Gastroesophageal sphincter (tissue), 4 donors: ENCODE measurements at places on chromosomes 16 and 17.

- ATAC-seq, result peak; percentile 84
Observed at GRCh38 chr17:41894791-41895331, 23.9 kb downstream of the ACLY start.

- no peak for ATAC-seq
Observed at GRCh38 chr16:66537236-66537635, 12.7 kb downstream of the TK2 start.

- no peak for ATAC-seq
Observed at GRCh38 chr17:29526322-29526721, 40.5 kb downstream of the ABHD15 start.

GRCh38 chr17:28577466-28577824 is 750 bp upstream of the ALDOC start:
- no peak for ATAC-seq

DNA sequence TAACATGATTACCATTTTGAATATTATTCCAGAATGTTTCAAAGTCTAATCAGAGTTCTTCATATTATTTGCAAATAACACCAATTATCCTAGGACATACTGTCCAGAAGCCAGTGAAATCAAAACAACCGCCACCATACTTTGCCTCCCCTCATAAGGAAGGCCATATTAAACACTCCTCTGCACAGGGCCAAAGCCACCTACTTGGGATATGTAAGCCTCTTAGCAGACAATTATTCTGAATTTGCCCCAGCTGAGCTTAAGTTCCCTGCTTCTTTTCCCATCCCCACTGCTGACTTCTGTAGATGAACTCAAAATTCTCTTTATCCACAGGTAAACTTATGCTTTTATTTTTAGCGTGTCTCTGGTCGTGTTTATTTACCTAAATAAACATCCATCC is 374.0 kb downstream of the KIF2B start:
- ATAC-seq, result no peak

DNA sequence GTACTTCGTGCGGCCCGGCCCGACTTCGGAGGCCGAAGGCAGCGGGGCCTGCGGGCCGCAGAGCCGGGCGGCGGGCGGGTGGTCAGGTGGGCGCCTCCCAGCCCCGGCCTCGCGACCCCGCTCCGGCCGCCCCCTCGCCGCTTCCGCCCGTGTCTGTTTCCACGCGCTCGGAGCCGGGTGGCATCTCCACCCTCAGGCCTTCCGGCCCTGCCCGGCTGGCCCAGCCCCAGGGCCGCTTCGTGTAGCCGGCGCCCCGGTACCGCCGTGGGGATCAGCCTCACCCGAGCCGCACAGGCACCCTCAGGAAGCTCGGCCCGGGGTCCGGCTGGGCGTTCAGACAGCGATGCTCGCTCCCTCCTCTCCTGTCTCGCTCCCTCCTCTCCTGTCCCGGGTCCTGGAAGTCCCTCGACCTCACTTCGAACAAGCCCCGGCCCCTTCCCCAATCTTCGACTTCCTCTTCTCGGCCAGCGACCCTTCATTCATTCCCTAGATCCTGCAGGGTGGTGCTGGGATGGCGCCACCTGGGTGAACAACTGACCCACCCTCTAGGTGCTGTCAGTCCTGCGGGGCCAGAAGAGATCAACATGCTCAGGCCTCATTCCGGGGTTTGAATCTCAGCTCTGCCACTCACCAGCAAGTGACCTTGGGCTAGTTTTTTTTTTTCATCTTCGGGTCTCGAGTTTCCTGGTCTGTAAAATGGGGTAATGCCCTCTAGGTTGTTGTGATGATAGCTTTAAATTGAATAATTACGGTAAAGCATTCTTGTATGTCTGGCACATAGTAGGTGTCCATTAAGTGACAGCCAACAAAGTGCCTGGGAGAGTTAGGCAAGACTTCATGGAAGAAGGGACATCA is 610 bp downstream of the VPS4A start:
- ATAC-seq, result peak; percentile 53

DNA sequence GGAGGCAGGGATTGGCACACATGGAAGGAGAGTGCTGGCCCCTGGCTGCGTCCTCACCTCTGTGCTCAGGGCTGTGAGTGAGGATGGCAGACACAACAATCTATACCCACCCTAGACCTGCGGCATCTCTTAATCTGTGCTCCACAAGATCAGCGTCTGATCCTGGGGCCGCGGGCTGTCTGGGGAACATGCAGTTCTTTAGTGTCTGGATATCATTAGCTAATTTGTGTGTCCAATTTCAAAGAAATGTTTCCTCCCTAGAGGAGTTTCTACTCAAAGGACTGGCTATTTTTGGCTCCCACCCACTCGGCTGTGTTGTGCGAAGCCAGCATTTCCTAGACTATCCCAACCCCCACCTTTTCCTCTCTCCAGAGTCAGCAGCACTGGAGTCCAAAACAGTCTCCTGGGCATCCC is 93.8 kb downstream of the GRIN2A start:
- no peak for ATAC-seq

DNA sequence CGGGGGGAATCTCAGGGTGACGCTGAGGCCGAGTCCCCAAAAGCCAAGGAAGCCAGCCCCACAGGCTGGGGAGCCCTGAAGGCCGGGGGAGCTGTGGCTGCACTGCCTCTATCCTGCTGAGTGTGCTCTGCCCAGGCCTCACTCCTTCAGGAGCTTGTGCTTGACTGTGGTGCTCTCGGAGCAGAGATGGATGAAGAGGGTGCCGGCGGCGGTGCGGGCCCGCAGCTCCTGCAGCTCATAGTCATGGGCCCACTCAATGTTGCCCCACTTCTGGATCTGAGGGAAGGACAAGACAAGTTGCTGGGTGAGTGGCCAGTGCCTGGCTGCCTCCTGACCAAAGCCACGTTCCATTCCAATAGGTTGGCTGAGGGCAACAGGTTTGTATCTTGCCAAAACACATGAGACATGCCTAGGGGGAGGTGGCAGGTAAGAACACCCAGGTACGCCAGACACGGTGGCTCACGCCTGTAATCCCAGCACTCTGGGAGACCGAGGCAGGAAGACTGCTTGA is 20.5 kb downstream of the ATPAF2 start:
- ATAC-seq, result no peak
